ENCODE measurements at places on chromosomes 2 and 18.

DNA sequence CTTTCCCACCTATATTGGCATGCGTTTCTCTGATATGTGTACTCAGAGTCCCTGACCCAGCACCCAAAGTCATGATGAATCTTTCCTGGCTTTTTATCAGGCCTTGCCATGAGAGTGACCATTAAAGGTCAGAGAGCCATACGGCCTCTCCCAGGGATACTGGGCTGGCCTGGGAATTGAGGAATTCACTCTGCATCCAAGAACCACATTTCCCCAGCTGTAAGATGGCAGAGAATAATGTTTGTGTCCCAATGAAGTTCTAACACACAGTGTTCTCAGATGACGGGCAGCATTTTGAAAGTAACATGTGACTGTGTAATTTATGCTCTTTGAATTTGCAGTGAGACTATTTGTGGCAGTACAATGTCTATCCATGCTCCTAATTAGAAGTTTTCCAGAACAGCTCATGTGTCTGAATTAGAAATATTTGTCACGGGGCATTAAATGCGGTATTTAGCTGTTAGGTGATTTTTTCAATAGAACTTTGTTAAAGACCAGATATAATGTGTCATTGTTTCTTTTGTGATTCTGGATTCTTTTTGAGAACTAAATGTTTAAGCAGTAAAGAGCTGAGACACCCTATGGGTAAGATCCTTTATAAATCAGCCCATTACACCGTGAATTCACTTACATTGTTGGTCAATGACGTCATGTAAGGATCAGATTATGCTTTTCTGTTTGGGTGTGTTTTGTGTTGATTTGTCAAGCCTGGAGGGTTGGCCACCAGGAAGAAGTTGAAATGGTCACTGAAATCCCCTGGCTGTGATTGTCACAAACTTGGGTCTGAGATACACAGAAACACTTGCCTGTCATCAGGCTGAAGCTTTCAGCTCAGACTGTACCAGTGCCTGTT lies 7.3 kb upstream of the SLC3A1 start:
- no peak for DNase-seq

DNA sequence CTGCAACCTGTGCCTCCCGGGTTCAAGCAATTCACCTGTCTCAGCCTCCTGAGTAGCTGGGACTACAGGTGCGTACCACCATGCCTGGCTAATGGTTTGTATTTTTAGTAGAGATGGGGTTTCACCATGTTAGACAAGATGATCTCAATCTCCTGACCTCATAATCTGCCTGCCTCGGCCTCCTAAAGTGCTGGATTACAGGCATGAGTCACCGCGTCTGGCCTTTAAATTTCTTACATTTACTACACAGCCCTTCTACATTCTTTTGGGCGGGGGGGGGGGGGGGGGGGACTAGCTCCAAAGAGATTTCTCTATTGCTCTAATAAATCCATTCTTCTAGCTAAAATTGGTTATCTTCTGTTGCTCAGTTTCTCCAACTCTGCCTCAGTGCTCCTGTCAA lies 964.9 kb upstream of the ACVR2A start:
- no peak for DNase-seq

- DNase-seq, result no peak
Measured at GRCh38 chr2:181779288-181780021, 99.1 kb upstream of the NEUROD1 start.

DNA sequence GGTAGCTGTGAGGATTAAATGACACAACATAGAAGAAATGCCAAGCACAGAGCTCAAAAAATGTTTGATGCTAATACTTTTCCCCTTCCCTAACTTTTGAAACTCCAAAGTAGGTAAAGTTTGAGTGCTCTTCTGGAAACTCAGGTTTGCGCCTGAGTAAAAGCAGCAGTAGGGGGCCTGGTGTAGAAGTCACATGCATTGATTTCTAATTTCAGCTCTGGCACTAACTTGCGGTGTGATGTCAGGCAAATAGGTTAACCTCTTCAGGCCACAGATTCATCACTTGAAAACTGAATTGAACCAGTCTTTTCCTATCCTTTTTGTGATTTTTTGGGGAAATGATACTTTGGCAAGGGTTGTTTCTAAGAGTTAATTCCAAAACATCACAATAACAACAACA lies 27.2 kb downstream of the LHCGR start:
- DNase-seq, result no peak

- no peak for DNase-seq
Measured at GRCh38 chr18:74869904-74870863, 272.5 kb downstream of the ZNF407 start.

GRCh38 chr2:201109186-201109585 lies 6.8 kb upstream of the CFLAR start:
- no peak for DNase-seq

All from stimulated activated CD8-positive, alpha-beta memory T cell treated with anti-CD3 and anti-CD28 coated beads, Interleukin-7, amount 100 ng/mL, for 1 hour (primary cell).